SIG-M5 (cell line): ENCODE measurements at places on chromosomes 2 and 18.

GRCh38 chr2:150413910-150414309 is 73.6 kb downstream of the RND3 start:
- no peak for DNase-seq

DNA sequence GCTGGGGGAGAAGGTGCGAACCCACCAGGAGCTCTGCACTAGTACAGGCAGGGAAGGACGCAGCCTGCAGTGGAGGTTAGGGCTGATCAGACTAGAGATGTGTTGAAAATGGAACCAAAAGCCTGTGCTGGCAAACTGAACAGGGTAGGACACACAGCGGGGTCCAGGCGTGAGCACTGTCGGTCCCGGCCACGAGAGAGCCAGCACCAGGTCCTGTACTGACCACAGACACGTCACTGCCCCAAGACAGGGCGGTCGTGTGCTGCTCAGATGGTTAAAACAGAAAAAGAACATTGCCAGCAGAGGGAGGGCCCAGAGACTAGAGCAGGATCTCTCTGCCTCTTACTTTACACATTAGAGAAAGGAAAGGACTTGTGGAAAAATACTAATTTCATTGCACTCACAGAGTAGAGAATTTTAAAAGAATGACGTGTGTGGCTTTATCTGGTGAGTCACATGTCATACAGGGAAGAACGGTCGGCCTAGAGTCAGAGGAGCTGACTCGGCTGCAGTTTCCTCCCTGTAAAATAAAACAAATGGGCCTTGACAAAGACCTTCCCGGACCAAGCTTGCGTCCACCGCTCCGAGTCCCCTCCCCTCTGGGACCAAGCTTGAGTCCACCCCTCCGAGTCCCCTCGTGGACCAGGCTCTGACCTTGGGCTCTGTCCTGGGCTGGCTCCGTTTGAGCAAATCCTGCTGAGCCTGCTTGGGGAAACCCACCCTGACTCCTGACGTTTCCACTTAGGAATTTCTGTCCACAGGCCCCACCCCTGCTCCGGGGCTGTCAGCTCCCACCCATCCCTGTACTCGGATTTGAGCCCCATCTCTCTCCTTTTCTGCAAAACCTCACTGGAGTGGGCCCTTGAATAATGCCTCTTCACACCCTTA is 16.7 kb upstream of the ADI1 start:
- no peak for DNase-seq

- DNase-seq, result no peak
Measured at GRCh38 chr2:26273501-26273900, 28.8 kb downstream of the HADHB start.

DNA sequence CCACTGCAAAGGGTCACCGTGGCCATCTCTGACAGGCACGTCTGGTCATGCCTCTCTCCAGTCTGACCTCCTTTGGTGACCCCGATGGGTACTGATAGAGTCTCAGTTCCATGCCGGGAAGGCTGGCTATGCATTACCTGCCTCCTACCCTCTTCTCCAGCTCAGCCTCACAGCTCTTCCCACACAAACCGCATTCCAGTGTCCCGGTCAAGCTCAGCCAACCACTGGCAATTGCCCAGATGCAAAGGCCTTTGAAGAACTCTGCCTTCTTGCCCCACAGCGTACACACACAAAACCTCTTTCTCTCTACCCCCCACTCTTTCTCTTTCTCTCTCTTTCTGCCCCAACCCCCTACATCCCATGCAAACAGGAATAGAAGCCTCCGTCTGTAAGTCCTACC is 37.6 kb downstream of the TMEM163 start:
- DNase-seq, result no peak

DNA sequence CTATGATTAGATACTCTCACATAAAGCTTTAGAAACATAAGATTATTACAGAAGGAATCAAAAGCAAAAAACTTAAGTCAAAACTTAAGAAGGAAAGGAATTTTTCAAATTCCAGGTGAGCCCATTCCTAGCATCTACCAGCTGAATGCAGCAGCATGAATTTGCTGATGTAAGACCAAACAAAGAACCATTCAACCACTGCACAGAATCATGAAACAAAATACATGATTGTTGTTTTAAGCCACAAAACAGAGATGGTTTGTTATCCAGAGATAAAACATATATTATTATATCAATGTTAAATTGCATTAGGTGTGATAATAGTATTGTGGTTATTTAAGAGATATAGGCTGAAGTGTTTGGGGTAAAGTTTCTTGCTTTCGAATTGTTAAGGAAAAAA is 29.0 kb downstream of the PIGN start:
- no peak for DNase-seq

DNA sequence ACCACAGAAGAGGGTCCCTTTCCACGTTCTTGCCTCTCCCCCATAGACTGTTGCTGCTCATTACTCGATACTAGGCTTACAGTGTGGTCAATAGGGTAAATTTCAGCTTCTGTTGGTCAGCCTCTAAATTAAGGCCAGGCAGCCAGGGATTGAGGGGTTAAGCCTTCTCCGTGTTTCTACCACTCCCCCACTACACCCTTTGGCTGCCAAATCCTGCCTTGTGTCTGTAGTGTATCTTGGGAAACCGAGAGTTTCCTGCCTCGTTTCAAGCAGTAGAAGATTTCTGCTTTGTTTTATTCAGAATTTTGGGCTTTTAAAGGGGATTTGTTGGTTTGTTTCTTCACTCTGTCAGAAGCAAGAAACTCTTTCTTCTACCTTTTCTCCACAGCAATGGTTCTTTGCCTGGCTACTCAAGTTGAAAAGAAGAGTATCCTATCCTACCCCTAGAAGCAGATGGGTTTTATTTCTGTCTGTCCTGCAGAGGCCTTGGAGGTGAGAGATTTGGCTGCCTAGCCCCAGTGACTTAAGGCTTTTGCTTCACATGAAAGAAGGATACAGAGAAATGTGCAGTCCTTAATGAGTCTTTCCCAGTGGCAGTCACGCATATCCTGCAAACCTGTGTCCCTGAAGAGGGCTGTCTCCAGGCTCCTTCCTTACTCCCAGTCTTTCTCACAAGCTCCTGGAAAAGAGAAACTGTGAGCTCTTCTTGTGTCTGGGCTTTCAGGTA is 261.5 kb upstream of the TANK start:
- DNase-seq, result no peak

- DNase-seq, result no peak
Measured at GRCh38 chr2:10022041-10022421, 21.3 kb upstream of the KLF11 start.

GRCh38 chr2:18684206-18685038 is 95.1 kb upstream of the NT5C1B start:
- DNase-seq, result no peak

DNA sequence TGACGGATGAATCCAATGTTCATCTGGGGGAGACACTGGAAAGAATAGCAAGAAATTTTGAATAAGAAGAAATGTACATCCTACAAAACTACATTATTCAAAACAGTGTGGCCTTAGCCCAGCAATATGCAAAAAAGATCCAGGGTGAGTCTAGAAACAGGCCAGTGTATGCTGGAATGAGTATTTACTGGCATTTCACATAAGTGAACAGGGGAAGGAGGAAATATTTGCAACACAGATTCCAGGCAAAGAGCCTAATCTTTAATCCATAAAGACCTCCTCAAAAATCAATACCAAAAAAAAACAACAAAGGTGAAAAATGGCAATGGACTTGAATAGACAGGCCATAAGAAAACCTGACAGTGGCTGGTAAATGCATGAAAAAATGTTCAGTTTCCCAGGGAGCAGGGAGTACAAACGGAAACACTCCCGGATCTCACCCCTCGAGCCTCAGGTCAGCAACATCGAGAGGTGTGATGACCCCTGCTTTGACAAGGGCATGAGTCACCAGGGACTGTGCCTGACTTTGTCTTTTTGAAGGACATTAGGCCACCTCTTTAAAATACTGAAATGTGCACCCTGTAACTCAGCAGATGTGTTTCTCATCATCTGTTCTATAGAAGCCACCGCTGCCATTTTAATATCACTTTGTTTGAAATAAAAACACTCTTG is 12.7 kb upstream of the GPC1 start:
- DNase-seq, result no peak

DNA sequence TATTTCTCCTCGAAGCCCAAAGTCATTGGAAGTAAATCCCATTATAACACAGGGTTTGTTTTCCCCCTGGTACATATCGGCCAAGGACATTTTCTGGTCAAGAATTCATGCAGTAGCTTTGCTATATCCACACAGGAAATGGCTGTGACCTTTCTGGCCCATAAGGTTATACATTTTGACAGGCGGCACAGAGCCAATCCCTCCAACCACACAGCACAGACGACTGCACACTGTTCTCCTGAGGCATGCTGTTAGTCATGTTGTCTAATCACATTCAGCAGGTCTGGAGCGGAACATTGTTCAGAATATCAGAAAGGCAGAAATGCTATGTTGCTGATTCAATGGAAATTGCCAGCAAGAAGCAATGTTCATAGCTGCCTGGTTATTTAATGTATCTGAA is 742.3 kb upstream of the SLC8A1 start:
- DNase-seq, result no peak

- no peak for DNase-seq
Measured at GRCh38 chr2:3643371-3644245, 14.4 kb upstream of the ALLC start.

GRCh38 chr18:3283908-3284307 is 22.0 kb downstream of the MYL12B start:
- no peak for DNase-seq

DNA sequence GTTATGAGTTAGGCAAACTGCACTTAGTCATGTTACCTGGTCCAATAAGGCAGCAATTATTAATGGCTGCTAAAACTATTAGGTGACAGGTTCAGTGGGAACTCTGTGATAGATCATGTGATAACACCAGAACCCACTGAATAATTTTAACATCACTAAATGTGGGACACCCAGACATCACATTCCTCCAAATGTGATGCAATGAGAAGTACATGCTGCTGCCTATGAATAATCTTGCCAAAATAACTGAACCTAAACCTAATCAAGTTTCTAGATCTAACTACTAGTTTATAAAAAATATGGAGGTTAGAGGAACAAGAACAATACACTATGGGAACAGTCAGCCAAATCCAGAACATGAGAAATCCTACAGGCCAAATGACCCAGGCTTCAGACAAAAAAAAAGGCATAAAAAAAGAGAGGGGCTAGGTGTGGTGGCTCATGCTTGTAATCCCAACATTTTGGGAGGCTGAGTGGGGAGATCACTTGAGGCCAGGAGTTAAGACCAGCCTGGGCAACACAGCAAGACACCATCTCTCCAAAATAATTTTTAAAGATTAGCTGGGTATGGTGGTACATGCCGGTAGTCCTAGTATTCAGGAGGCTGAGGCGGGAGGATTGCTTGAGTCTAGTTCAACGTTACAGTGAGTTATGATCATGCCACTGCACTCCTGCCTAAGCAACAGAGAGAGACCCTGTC is 7.0 kb upstream of the ACTR2 start:
- no peak for DNase-seq

DNA sequence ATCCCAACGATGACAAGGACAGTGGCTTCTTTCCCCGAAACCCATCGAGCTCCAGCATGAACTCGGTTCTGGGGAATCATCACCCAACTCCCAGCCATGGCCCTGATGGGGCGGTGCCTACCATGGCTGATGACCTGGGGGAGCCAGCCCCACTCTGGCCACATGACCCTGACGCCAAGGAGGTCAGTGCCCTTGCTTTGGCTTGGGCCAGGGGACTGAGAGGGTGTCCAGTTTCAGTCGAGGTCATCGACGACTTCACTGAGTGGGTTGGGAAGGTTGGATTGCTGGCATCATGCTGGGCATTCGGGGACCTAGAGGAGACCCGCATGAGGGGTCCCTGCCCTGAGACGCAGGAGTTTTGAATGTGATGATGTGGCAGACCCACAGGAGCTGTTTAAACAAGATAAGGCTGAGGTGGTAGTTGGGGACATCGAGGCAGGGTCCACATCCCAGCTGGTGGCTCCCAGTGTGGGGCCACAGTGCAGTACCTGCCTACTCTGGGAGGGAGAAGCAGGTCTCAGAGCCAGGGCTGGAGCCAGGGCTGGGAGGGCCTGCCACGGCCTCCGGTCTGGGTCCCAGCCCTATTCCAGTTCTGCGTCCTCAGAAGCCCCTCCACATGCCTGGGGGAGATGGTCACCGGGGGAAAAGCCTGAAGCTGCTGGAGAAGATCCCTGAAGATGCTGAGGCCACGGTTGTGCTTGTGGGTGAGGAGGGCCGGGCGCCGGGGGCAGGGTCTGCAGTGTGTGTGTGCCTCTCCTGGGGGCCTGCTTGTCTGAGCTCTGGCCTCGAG is 6.0 kb downstream of the SLC4A3 start:
- no peak for DNase-seq

GRCh38 chr18:48550101-48550729 is 11.4 kb downstream of the CTIF start:
- no peak for DNase-seq

DNA sequence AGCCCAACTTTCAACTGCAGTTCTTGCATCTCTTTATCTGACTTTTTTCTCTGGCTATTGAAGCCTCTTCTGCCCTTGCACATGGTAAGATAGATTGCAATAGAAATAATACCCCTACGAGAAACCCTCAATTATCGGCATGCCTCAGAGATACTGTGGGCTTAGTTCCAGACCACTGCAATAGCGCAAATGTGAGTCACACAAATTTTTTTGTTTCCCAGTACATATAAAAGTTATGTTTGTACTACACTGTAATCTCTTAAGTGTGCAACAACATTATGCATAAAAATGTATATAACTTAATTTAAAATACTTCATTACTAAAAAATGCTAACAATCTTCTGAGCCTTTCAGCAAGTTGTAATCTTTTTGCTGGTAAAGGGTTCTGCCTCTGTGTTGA is 124.7 kb downstream of the PDE1A start:
- no peak for DNase-seq

- DNase-seq, result no peak
Measured at GRCh38 chr2:211845338-211846035, 693.1 kb downstream of the ERBB4 start.

DNA sequence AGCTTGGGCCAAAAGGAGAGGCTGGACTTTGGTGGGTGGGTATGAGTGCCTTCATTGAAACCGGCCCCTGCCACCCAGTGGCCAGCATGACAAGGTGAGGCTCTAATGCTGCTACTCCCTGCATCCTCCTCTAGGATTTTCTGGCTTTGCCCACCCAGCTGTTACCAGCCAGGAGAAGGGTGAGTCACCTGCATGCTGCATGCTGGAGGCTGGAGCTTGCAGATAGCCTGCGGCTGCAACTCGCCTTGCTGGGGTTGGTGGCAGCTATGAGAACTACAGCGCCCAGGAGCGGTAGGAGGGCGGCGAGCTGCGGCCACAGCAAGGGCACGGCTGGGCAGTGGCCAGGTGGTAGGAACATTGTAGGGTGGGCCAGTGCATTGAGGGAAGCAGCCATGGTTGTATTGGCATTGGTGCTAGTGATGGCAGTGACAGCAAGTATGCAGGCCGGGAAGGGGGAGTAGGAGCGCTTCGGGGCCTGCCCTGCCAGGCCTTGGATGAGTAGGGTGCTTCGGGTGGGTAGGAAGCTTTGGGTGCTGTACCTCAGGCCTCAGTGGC is 75.4 kb upstream of the SLC35G4 start:
- DNase-seq, result no peak

- DNase-seq, result no peak
Measured at GRCh38 chr2:234469972-234470371, 26.9 kb downstream of the ARL4C start.

GRCh38 chr2:955829-956731 is 5.4 kb downstream of the SNTG2 start:
- no peak for DNase-seq

GRCh38 chr2:64770781-64771334 is 117.1 kb upstream of the SERTAD2 start:
- no peak for DNase-seq

GRCh38 chr2:235780401-235780800 is 286.6 kb downstream of the AGAP1 start:
- no peak for DNase-seq
